ENCODE measurements at places on chromosomes 1 and 21.

- no peak for DNase-seq
Observed at GRCh38 chr1:244271691-244272308, 179.9 kb downstream of the ADSS2 start.

- DNase-seq, result no peak
Observed at GRCh38 chr1:22618056-22618455, 18.4 kb upstream of the C1QA start.

DNA sequence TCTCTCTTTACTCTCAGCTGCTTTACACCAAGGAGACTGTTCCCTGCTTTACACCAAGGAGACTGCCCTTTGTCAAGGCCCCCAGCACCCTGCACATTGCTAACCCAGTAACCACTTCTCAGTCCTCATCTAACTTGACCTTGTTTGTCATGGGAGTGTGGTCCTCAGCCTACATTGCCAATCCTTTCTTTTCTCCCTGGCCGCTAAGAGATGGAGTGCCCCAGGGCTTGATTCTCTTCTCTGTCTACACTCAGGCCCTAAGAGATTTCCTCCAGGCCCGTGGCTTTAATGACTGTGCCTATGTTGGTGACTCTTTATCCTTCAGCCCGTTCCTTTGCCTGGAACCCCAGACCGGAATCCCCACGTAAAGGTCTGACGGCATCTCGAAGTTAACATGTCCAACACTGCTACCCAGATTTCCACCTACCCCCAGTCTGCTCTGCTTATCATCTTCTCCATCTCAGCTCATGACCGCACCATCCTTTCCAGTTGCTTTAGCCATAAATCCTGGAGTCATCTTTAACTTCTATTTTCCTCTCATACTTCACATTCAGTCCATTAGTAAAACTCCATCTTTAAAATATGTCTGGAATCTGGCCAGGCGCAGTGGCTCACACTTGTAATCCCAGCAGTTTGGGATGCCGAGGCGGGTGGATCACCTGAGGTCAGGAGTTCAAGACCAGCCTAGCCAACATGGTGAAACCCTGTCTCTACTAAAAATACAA lies 9.5 kb upstream of the SEMA4A start:
- no peak for DNase-seq

DNA sequence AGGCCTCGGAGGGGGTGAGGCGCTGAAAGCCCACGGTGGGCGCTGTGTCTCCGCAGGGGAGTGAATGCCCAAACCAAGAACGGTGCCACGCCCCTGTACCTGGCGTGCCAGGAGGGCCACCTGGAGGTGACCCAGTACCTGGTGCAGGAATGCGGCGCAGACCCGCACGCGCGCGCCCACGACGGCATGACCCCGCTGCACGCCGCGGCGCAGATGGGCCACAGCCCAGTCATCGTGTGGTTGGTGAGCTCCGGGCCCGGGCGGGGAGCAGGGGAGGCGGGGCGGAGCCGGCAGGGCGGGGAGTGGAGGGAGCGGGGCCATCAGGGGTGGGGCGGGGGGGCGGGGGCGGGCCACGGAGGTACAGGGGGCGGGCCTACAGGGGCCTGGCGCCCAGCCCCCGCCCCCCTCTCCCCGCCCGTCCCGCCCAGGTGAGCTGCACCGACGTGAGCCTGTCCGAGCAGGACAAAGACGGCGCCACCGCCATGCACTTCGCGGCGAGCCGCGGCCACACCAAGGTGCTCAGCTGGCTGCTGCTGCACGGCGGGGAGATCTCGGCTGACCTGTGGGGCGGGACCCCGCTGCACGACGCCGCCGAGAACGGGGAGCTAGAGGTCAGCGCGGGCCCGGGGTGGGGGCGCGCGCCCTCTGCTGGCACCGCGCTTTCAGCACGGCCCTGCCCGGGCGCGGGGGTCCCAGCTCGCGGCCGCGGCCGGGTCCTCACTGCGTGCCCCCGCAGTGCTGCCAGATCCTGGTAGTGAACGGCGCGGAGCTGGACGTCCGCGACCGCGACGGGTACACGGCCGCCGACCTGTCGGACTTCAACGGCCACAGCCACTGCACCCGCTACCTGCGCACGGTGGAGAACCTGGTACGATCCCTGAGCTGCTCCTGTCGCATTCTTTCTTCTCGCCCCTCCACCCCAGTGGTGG lies 15.9 kb downstream of the ESPN start:
- DNase-seq, result peak; percentile 76

GRCh38 chr1:89761901-89762300 lies 58.9 kb upstream of the LRRC8D start:
- no peak for DNase-seq

GRCh38 chr1:114669562-114670082 lies at the start of gene DENND2C:
DENND2C (minus strand) TSS chr1:114670049; CDS start chr1:114625984, 44,065 bp downstream.
- no peak for DNase-seq

GRCh38 chr1:12177999-12178441 lies 11.2 kb downstream of the TNFRSF1B start:
- no peak for DNase-seq

DNA sequence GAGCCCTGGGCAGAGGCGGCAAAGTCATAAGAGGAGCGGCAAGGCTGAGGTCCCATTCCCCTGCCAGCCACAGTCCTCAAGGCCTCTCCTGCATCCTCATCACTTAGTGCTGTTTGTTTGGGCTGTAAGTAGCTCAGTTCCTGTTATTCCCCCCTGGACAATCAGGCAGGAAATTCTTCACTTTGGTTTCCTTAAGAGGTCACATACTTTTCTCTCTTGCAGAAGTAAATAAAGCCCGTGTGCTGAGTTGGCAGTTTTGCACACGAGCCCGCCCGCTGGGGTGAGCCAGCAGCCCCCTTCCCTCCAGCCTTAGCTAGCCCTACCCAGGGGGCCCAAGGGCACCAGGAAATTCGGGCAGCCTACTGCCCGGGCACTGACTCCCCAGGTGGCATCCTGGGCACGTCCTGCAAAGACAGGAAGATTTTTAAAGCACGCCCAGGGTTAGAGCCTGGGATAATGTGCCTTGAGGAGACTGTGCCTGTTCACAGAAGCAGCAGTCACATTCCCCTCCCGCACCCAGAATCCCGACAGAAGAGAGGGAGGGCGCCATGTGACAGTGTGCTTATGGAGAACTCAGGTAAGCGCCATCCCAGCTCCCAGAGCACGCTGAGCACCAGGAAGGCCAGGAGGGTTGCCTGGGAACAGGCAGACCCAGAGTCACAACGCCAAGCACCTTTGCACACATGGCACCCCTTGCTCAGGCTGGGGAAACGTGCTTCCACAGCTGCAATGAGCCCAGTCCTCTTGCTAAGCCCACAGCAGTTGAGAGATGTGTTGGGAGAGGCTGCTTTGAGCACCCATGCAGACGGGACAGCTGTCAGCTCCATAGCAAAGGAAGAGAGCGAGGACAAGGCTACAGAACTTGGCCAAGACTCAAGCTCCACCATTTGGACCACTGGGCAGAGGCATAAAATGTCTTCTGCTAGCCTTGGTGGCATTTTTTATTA lies 144.5 kb upstream of the TMEM51 start:
- no peak for DNase-seq

GRCh38 chr1:34696981-34697380 lies 57.9 kb upstream of the GJB5 start:
- DNase-seq, result no peak

DNA sequence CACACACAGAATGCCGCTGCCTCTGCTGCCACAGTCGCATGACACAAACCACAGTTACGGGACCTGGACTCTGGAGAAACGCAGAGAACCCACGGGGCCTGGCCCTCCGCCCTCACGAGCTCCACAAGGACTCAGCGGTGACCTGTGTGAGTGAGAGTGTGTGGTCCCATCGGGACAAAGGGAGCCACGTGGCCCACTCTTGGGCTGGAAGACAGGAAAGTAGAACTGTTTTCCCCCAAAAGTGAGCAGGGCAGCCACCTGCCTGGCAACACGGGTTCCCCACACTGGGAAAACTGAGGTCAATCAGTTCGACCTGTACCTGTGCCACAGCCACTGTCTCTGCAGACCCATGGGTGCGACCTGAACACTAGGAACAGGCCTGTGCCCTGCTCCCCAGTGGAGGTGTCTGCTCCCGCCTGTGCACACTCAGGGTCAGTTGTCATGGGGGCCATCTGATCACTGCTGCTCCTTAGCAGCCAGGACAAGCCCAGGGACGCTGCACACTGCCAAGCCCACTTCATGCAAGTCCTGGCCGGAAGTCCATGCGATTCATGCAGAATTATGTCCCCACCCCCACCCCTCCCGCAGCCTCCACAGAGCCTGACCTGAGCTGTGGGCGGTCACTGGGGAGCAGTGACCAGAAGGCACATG lies 54.4 kb upstream of the ADARB1 start:
- DNase-seq, result no peak

- peak; percentile 42 for DNase-seq
Observed at GRCh38 chr1:42420911-42421585, 34.8 kb downstream of the ZMYND12 start.

DNA sequence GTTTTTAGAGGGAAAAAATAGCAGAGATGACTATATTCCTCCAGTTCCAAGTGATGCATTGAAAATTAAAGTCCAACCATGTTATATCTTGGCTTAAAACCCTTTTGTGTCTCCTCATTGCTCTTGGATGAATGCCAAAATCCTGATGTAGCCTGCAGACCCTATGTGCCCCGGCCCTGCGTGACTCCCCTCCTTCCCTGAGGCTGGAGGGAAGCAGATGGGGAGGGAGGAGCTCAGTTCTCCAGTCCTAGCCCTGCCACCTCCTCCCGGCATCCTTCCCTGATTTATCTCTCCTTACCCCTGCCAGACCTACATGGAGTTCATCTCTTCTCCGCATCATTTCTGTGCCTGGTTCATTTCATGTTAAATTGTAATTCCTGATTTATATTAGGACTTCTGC lies 397.4 kb downstream of the PTPRU start:
- DNase-seq, result no peak

- peak; percentile 98 for DNase-seq
Observed at GRCh38 chr21:14382835-14383595, at the start of gene HSPA13. HSPA13 (minus strand) TSS chr21:14383146; CDS start chr21:14383119, 27 bp downstream.

- DNase-seq, result no peak
Observed at GRCh38 chr1:12555411-12556367, 62.3 kb downstream of the DHRS3 start.

GRCh38 chr1:112541299-112541698 lies 32.5 kb downstream of the WNT2B start:
- no peak for DNase-seq

DNA sequence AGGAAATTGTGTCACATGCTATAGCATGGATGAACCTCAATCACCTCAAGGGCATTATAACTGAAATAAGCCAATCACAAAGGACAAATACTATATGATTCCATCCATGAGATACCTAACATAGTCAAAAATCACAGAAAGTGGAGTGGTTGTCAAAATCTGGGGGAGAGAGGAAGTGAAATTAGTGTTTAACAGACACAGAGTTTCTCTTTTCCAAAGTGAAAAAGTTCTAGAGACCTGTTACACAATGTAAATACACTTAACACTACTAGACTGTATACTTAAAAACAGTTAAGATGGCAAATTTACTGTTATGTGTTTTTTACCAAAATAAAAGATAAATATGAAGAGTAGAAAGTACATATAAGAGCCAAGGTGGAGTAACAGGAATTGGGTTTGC lies 31.8 kb downstream of the ZNF644 start:
- no peak for DNase-seq

- DNase-seq, result peak; percentile 59
Observed at GRCh38 chr1:24413350-24414163, at the start of gene STPG1. STPG1 (minus strand) TSS chr1:24413782; CDS start chr1:24401388, 12,394 bp downstream.

GRCh38 chr1:227192163-227192562 lies 126.1 kb downstream of the CDC42BPA start:
- DNase-seq, result no peak

DNA sequence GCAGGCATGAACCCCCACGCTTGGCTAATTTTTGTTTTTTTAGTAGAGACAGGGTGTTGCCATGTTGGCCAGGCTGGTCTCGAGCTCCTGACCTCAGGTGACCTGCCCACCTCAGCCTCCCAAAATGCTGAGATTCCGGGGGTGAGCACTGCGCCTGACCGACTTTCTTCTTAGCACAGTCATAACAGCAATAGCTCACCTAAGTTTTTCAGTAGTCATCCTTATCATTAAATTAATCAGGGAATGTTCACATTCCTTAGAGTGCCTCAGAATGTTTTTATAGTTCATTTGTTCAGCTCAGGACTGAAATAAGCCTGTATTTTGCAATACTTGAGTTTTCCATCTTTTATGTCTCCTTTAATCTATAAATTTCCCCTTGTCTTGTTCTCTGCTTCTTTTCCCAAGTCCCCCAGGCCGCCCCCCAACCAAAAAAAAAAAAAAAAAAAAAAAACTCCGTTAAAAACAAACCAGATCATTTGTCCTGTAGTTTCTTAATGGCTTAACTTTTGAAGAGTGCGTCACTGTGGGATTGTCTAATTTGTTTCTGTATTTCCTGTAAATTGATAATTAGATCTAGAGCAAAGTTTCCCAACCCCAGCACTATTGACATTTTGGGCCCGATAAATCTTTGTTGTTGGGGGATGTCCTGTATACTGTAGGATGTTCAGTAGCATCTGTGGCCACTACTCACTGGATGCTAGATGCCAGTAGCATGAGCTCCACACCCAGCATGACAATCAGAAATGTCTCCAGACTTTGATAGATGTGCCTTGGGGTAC lies 120.7 kb downstream of the ITSN1 start:
- no peak for DNase-seq

GRCh38 chr21:31517664-31518414 lies 141.7 kb upstream of the SOD1 start:
- DNase-seq, result no peak

DNA sequence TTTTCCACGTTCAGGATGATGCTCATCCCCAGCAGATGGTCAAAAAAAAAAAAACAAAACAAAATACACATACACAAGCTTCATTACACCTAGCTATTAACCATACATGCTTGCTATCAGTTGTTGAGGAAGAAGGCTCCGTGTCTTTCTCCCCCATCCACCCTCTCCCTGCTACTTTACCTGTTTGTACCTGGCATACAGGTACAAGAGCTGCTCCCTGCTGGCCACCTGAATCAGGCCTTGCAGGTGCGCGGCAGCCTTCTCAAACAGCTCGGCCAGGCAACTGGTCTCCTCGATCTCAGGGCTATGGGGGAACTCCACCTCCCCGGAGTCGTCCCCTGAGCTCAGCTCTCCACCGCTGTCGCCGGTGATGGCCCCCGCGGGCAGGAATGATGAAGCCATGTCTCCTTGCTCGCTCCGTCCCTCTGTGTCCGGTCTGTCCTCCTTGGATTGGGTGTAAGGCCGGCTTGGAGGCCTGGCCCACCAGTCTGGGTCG lies 464 bp downstream of the ACBD6 start:
- no peak for DNase-seq

DNA sequence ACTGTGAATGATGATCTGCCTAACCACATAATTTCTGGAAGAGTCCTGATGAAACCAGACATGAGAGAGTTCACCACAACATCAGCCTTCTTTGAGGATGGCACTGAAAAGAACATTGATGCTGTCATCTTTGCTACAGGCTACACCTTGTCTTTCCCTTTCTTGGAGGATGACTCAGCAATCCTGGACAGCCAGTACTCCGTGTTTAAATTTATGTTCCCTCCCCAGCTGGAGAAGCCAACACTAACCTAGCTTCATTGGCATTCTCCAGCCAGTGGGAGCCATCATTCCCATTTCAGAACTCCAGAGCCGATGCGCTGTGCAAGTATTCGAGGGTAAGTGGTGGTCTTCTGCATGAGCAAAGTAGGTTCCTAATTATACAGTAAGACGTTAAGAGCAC lies 164.1 kb upstream of the POGK start:
- DNase-seq, result no peak

- DNase-seq, result peak; percentile 61
Observed at GRCh38 chr1:156608036-156608674, 6.9 kb upstream of the GPATCH4 start.

- DNase-seq, result no peak
Observed at GRCh38 chr1:14939527-14940284, 213.8 kb upstream of the TMEM51 start.

- no peak for DNase-seq
Observed at GRCh38 chr21:31509194-31510017, 150.1 kb upstream of the SOD1 start.

- no peak for DNase-seq
Observed at GRCh38 chr1:108845991-108846390, 10.9 kb downstream of the AKNAD1 start.
